ENCODE measurements at places on chromosomes 6 and 20.

DNA sequence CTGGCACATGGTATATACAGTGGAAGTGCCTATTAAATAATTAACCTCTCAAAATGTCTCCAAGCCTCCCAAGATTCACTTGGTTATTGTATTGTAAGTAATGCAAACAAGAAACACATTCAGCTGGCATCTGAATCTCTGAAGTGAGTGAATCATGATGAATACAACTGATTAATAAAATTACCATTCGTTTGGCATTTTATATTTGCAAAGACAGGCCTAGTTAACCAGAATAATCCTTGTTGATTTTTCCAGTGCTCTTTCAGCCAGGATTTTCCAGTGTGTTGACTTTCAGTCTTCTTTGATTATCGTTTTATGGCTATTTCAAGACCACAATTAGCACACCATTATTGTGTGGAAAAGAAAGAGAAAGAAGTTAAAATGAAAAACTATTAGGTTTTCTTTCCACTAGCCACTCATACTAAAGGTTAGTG lies 20.3 kb downstream of the SLC22A2 start:
- DNase-seq: no peak

DNA sequence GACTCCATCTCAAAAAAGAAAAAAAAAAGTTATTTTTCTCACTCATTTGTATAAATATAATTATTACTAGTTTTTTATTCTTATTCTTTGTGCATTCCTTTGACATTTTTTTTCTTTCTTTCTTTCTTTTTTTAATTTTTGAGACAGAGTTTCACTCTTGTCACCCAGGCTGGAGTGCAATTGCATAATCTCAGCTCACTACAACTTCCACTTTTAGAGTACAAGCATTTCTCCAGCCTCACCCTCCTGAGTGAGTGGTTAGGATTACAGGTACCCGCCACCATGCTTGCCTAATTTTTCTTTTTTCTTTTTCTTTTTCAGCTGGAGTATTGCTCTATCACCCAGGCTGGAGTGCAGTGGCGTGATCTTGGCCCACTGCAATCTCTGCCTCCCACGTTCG lies 51.4 kb upstream of the JARID2 start:
- DNase-seq: no peak

DNA sequence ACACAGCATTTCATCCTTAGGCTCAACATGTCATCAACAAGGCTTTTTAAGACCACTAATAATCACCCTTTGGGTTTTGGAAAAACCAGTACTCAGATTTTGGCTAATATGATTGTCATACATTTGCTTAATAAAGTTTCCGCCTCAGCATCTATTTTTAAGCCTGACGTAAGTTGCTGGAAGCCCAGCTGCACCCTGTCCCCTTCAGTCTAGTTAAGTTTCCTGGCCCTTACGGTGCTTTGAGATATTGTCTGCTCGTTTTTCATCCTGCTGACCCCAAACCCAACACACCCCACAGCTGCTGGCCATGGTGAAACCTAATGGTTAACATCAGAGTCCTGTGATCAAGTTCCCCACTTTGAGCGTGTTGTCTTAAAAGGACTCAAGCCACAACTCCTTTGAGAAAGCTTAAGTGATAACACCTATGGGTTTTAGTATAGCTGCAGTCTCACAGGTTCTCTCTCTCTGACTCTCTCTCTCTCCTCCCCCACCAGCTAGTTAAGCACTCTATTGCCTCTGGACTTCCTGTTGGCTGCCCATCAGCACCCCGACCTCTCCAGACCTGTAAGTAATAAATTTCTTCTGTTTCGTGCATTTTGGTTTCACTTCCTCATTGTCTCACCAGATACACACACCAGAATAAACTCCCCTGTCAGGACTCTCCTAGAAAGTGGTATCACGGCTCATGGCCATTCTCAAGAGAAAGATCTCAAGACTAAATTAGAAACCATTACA lies 802.0 kb downstream of the C6orf118 start:
- no peak for DNase-seq

GRCh38 chr6:11604836-11605506 lies 67.4 kb downstream of the TMEM170B start:
- DNase-seq: no peak

DNA sequence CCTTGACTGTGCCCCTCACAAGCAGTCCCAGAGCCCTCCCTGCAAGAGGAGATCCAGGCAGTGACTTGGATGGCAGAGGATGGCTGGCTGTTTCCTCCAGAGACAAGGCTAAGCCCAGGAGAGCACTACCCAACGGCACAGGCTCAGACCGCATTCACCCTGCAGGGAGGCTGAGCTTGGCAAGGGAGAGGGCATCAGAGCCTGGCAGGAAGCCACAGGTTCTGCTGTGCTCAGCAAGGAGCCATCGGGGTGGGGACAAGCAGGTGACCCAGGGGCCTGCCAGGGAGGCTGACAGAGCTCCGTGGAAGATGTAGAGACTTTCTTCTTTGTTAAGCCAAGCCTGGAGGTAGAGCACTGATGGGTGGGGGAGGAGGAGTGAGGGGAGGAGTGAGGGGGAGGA lies 159.2 kb upstream of the CST7 start:
- DNase-seq: no peak

- DNase-seq: no peak
Measured at GRCh38 chr6:101486124-101486523, 92.6 kb downstream of the GRIK2 start.

GRCh38 chr20:36130390-36130789 lies 24.1 kb upstream of the EPB41L1 start:
- no peak for DNase-seq

GRCh38 chr6:163346497-163346961 lies 68.0 kb upstream of the QKI start:
- DNase-seq: no peak

- no peak for DNase-seq
Measured at GRCh38 chr6:150994026-150994425, 128.5 kb downstream of the MTHFD1L start.

DNA sequence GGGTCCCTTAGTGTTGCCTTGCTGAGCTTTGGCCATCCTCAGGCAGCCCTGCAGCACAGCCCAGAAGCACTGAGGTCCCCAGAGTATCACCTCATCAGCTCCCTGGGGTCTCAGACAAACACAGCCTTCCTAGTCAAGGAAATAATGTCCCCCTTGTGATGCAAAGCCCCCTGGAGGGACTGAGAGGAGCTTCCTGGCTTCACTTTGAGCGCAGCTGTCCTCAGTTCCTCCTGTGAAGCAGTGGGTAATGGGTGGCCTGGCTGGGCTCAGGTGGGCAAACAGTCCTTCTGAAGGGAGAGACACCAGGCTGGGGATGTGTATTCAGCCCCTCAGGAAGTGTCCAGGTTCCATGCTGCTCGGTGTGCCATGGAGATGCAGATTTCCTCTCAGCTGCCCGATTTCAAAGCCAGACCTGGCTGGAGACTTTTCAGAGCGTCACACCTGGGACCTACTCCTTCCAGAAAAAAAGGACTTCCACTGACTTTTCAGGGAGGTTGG lies 79.2 kb upstream of the FOXA2 start:
- no peak for DNase-seq

- no peak for DNase-seq
Measured at GRCh38 chr6:63637865-63638445, 2.4 kb downstream of the PHF3 start.

DNA sequence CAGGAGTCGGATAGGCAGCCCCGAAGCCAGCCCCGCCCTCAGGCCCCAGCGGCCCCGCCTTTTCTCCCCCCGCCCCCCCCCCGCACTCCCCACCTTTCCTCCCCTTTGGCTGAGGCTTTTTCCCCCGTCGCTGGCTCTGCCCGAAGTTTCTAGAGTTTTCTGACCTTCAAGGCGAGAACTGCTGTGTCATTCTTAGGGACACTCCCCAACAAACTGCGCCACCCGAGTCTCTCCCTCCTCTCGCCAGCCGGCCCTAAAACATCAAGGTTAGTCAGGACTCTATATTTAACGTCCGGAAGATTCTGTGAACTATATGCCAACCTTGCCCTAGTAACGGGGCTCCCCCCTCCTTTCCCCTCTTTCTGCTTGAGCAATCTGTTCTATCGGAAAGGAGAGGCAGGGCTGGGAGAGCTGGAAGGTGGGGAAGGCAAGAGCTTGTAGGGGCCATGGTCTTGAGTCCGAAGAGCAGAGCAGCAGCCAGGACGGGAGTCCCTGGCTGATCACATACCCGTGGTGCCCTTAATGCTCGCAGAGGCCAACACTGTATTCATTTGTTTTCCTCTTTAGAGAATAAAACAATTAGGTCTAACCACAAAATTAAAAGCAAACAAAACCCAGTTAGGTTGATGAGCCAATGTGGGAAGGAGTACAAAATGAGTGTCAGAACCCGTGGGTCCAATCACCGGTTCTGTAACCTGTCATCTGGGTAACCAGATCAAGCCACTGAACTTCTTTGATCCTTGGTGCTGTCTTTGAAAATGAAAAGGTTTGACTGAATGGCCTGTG lies 5.3 kb upstream of the HSPA1B start:
- peak; percentile 97 for DNase-seq

DNA sequence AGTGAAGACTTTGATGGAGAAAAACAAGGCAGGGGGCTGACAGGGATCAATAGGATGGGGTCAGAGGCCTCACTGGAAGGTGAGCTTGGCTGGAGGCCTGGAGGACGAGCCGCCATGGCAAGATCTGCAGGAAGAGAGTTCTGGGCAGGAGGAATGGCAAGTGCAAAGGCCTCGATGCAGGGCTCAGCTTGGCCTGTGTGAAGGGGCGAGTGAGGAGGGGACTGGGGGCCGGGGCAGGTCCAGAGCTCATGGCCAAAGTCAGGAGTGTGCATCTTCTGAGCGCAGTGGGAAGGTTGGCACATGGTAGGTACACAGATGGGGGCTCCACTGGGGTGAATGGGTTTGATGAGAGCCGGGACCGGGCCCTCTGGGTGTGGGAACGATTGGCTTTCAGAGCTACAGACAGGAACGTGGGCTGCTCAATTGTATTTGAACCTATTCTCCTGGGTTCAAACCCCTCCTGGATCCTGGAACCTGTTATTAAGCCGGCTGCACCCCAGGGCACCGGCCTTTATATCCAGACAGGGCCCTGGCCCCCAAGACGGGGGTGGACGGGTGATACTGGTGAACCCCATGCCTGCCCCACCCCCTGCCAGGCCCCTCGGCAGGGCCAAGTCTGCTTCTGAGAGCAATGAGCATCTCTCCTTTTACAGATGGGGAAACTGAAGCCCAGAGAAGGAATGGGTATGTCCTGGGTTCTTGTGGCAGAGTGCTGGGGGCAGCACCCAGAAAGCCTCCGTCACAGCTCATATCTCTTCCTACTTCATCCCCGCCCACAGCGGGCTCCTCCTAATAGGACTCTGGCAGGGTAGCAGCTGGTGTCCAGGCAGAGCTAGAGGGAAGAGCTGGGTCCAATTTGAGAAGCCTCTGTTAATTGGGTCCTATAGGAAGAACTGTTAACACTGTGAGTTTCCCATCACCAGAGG lies 106.1 kb downstream of the CEBPB start:
- peak; percentile 15 for DNase-seq

- no peak for DNase-seq
Measured at GRCh38 chr6:81668615-81669047, 83.8 kb downstream of the TENT5A start.

GRCh38 chr20:63070771-63071540 lies 64.2 kb upstream of the BHLHE23 start:
- DNase-seq: no peak

GRCh38 chr6:52227495-52227894 lies 16.8 kb downstream of the IL17F start:
- DNase-seq: no peak

DNA sequence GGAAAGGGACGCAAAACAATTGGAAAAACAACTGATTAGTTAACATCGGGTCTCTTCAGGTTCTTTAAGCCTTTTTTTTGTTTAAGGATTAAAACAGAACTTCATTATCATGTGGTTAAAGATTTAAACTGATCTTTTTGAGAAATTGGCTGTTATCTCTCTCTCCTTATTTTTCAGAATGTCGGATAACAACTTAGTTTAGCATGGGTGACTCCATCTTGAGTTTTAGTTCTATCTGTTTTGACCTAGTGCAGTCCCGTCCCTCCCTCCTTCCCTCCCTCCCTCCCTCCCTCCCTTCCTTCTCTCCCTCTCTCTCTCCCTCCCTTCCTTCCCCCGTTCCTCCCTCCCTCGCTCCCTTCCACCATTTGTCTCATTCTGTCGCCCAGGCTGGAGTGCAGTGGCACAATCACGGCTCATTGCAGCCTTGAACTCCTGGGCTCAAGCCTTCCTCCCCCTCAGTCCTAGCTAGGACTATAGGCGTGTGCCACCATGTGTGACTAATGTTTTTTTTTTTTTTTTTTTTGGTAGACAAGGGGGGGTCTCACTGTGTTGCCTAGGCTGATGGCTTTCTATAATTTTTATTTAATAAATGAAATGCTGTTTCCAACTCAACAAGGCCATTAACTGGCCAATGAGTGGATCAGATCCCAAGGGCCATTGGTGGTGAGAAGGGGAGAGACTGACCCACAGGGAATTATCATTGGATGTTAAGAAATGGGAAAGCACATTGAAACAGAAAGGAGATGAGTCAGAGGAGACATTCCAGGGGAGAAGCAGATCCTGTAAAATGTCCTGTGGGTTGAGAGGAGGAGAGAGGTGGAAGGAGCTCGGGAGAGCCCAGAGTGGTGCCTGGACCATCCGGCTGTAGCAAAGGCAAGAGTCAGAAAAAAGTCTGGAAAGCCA lies 13.6 kb downstream of the BAK1 start:
- no peak for DNase-seq

DNA sequence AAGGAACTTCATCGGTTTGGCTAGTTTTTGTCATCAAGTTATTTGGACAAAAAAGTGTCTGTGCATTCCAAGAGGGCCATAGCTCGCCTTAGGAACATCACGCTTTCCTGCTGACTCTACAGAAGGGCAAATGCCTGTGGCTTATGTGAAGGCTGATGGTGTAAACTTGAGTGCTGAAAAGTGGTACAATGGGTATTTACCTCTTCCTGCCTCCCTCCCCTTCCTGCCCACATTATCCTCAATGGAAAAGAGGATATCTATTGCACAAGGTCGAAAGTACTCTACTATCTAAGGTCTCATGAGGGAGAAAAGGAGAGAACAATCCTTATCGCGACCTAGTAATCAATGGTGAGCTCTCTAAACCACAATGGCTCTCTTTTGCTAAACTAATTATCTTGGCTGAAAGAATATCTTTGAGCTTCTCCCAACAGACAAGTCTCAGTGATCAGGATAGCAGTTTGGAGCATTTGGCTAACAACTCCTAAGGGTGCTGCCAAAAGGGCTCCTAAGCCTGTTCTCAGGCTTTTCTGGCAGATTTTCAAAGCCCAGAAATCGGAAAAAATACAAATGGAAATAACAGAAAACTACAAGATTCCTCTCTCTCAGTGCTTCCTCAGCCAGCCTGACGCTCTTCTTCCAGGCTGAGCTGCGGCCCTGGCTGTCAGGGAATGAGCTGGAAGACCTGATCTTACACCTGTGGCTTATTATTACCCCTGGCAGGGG lies 42.6 kb upstream of the ENPP1 start:
- DNase-seq: no peak

DNA sequence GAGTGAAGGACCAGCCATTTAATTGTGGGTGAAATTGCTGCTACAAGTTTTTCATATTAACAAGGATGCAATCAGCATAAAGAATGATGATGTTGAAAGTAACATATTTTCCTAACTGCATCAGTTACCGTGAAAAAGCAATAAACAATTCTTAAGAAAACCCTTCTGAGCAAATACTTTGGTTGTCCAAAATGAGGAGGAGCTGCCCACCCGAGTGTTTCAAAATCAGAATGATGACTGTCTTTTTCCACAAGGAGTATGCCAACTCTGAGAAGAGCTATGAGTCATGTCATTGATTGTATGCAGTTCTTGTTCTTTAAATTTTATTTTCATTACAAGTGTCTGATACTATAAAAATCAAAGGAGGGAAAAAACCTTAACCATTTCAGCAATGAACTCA lies 470.5 kb downstream of the COL12A1 start:
- DNase-seq: no peak
